Activated CD4-positive, alpha-beta T cell treated with anti-CD3 and anti-CD28 coated beads, Interleukin-2, Interleukin-6, amounts not matched to agents 100 ng/mL and 50 ng/mL, durations not matched to agents 16 hours and 8 hours (primary cell): ENCODE measurements at places on chromosomes 3 and 15.

GRCh38 chr15:47364230-47365141, 352.8 kb upstream of the SEMA6D start:
- no peak for DNase-seq

- no peak for DNase-seq
Observed at GRCh38 chr15:42364529-42364928, 5.2 kb downstream of the CAPN3 start.

DNA sequence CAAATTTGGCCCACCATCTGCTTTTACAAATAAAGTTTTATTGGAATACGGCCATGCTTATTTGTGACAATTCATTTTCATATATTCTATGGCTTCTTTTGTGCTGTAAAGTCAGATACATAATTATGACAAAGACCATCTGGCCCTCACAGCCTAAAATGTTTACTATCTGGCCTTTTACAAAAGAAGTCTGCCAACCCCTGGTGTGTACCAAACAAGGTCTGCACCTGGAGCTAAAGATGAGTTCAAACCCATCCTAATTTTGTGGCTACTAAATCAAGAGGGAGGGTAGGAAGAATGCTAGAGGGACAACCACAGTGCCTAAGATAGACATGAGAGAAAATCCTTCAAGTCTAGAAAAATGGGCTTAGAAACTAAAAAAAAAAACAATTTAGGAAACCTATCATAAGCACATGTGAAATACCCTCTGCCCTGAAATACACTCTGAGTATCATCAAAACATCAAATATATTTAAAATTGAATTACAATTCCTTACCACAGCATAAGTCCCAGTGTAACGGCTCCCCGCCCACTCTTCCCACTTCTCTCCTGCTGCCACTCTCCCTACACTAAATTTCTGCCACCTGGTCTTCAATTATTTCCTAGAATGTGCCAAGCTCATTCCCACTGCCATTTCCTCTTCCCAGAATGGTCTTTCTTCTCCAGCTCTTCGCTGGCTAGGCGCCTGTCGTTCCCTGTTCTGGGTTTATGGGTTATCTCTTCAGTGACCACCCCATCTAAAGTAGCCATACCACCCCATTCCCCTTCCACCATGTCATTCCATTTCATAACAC, 950.7 kb upstream of the CFAP20DC start:
- no peak for DNase-seq

DNA sequence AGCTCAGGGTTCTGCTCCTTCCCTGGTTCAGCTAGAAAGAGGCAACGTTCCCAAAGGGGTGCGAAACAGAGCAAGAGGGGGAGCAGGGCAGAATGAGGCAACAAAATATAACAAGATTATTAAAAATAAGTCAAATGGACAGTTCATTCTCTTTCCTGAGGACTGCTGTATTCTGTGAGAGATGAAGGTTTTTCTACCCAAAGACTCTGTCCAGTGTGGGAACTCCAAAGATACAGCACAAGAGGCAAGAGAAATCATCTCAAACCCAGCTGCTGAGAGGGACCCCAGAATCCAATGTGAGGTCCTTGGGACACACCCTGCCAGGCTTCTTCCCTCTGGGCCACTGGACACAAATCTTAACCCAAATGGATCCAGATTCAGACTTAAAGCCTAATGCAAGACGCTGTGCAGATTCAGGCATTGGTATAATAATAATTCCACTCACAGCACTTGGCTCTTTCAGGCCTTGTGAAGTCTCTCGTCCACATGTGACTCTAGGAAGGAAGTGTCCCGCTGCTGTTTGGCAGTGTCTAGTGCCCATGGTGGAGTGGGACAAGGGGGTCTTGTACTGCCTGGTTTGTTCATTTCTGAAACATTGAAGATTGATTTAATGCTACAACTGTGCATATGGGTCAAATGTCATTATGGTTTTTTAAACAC, 14.5 kb upstream of the ARHGAP31 start:
- DNase-seq, result no peak

DNA sequence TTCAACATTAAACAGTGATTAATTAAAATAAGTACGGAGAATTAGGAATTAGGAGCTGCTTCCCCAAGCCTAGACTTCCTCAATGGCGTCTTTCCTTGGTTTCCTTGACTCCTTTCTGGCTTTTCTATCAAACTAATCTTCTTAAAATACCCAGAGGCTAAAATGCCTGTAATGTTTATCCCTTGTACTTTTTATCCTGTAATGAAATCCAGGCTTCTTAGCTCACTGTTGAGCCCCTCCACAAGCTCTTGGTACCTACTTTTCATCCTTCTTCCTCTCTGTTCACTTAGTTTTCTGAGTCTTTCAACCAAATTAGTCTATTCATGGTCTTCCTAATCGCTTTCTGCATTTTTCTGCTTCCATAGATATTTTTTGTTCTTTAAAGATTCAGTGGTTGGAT, 6.9 kb upstream of the UBE2E1 start:
- DNase-seq, result no peak

GRCh38 chr15:71677766-71678165, 132.6 kb upstream of the NR2E3 start:
- DNase-seq, result no peak

DNA sequence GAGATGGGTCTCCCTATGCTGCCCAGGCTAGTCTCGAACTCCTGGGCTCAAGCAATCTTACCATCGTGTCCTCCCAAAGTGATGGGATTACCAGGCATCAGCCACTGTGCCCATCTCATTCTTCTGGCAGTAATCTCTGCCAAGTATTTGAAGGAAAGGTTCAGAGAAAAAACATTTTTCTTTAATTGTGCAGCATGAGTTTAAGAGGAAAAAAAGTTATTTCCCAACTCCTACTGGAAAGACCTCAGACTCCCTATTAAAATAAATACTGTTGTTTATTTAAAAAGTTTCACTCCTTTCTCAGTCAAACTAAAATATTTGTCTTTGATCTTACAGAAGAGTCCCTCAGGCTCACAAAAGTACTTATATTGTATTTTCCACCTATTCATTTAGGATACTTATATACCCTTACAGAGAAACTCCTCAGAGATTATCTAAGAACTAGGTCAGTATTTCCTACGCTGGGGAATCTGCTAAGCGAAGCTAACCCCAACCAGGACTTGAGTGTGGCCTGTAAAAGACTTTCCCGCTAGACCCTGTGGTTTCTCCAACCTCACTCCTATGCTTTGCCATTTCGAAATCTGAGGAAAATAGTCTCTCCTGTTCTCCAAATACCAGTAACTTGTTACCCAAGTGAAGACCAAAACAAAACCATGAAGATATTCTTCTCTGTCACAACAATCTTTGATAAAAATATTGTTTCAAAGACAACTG, 28.7 kb downstream of the WWTR1 start:
- DNase-seq, result no peak

DNA sequence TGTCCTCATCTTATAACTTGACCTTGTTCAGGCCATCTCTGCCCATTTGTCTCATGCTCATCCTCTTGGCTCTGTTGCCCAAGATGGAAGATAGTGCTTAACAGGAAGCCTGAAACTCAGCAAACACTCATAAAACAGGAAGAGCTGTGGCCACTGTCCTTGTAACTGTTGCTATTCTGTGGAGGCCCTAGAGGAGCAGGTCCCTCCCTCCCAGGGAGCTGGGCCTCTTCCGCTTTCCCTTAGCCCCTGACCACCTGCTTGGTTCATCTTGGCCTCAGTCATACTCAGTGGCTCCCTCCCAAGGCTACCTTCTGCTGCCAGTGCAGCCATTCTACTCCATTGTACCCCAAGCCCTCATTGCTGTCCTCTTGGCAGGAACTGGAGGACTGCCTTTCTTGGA, 3.5 kb downstream of the MAPKAPK3 start:
- DNase-seq, result peak; percentile 45

GRCh38 chr3:109432833-109433232, 95.5 kb upstream of the DPPA4 start:
- no peak for DNase-seq

DNA sequence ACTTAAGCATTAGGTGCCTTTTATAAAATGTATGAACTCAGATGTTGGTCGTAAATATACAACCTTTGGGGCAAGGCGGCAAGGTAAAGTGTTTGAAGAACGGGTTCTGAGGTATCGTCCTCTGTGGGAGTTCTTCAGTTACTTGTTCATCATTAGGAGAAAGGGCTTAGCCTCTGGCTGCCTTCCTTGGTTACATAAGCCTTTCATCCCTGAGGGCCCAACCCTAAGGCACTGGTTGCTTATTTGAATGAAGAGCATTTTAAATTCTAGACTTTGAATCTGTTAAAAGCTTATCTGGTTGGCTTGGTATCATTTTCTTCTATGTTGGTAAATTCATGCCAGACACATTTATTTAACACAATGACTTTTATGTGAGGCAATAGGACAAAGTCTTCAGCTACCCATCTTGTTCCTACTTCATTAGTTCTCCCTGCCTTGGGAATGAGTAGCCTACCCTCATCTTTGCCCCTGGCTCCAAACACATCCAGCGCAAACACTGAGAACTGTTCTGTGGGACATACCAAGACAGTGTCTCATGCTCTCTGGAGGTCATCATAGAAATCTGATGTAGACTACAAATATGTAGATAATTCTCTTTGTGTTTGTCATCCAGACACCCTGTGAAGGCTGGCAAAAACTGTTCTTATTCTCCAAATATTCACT, 12.4 kb upstream of the CCDC80 start:
- DNase-seq, result no peak

DNA sequence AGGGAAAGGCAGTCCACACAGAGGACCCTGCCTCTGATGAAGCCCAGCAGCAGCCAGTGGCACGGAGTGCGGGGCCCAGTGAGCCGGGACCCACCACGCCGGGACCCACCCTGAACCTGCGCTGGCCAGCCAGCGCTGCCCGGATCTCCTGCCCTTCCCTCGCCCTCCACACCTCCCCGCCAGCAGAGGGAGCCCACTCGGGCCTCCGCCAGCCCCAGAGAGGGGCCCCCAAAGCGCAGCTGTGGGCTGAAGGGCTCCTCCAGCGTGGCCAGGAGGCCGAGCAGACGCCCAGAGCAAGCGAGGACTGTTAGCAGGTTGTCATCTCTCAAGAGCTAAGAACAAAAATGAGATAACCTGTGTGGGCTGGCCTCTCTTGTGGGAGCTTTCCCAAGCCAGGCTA, 81.3 kb upstream of the ATP10A start:
- DNase-seq, result no peak

DNA sequence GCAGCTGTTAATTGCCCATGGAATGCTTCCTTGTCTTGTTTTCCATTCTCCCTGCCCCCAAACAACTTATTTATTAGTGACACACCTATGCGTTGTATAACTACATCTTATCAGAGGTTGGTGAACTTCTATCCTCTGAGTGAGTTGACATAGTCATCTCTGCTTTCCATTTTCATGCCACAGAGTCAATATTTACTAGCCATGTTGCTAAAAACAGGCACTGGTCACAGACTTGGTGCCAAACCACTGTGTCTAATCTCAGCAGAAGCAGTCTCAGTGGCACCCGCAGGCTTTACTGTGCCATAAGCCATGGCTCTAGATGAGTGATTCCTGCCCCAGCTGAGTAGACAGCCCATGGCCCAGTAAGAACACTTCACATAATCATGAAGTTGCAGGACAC, 26.5 kb downstream of the DAPK2 start:
- no peak for DNase-seq

- DNase-seq, result no peak
Observed at GRCh38 chr3:185846037-185846436, 21.2 kb upstream of the IGF2BP2 start.
